NCI-H460 (cell line): ENCODE measurements at places on chromosomes 6 and 20.

DNA sequence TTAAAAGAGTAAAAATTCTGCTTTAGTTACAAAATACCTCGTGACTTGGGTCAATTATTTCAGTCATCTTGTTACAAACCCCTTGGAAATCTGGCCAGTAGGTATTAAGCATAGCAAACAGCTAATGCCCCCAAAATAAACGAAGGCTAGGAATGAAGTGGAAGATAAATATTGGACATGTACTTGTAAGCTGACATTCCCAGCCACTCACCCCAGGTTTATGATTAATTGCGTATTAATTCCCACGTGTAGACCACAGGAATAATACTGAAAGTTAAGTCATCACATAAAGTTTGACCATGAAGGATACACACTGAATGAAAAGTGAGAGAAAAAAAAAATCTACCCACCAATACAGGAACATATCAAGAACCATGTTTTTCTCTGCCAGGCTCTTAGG is 936.5 kb upstream of the ADGRB3 start:
- DNase-seq, result no peak

GRCh38 chr6:161963634-161964234 is 689.9 kb upstream of the AGPAT4 start:
- DNase-seq, result no peak

DNA sequence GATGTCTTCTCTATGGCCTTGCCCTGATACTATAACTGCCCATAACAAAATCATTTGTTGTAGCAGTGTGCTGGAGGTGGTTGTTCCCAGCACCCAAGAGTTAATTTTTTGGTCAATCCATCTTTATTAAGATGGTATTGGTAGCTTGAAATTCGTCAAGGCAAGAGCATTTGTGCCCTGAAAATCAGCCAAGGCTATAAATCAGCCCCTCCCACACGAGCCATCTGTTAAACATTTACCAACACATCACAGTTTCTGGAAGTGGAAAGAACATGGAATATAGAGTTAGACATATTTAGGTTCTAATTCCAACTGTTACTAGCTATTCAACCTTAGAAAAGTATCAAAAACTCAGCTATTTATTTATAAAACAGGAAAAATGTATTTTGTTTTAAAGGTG is 888.4 kb upstream of the GJE1 start:
- no peak for DNase-seq

GRCh38 chr6:35298625-35299140 is 1.1 kb downstream of the DEF6 start:
- DNase-seq, result no peak

- DNase-seq, result no peak
Measured at GRCh38 chr20:25256226-25256859, 8.5 kb downstream of the PYGB start.

- DNase-seq, result no peak
Measured at GRCh38 chr20:37939701-37940560, 37.0 kb downstream of the VSTM2L start.

DNA sequence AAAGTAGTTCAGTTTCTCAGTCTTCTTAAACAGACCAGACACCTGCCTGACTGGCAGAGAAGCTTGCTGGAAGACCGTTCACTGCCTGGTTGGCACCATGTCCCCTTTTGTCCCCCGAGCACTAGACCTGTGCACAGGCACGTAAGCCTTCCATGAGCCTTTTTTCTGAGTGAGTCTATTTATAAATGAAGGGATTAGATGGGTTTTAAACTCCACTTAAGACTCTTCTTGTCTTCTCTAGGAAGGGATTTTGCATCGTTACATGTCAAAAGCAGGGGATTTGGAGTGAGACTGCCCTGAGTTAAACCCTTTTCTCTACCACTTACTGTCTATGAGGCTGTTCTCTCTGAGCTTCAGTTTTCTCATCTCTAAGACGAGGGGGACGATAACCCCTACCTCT is 37.6 kb downstream of the STK35 start:
- DNase-seq, result no peak
